ENCODE measurements at places on chromosomes 3 and 15.

GRCh38 chr3:51380601-51381332 lies 4.3 kb upstream of the MANF start:
- no peak for DNase-seq

DNA sequence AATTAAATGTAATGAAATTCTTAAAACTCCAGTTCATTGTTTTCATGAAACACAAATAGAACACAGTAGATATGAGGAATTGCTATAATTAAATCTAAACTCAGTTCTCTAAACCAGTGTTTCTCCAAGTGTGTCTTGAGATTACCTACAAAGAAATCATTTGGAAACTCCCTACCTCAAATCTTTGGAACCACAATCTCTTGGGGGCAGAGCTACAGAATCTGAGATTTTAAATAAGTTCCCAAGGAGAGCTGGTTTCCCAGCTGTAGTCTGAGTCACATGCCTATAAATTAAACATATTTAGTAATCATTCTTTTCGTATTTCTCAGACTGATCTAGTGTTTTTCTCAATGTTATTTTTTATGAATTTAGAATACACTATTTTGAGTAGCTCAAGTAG lies 17.0 kb upstream of the ACTC1 start:
- DNase-seq = no peak

DNA sequence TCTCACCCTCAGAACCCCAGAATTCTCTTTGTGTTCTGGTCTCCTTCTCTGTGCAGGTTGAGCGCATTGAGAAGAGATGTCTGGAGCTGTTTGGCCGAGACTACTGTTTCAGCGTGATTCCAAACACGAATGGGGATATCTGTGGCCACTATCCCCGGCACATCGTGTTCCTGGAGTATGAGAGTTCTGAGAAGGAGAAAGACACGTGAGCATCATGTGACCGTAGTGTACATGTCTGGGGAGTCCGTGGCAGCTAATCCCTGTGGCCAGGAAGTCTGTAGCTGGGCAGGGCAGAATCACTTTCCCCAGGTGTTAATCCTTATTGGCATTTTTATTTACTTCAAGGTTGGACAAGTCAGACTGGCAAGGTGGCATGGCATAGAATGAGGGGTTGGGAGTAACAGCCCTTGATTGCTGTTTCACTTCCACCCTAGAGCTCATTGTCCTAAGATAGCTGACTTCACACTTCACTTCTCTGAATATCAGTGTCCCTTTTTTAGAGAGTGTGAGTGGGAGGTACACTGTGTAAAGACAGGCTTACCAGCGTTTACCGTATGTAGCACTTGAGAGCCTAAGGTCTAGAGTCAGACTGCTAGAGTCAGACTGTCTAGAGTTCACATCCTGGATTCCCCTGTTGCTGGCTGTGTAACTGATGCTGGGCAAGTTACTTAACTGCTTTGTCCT lies 4.4 kb downstream of the MTMR14 start:
- DNase-seq = no peak

DNA sequence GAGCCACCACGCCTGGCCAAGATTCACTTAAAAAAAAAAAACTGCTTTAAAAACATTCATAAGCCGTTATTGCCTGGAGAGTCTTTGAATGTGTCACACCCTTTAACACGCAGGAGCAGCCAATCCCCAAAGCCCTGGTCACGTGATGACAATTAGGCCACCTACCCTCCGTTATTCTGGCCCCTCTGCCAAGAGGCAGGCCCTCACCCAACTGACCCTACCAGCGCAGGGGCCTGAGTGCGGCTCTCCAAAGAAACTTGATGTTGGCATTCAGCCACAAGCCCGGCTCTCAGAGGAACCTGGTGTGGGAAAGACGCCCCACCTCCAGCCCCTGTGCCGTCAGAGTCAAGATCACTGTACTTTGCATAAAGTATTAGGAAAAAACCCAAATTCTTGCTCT lies 11.6 kb upstream of the MUC4 start:
- no peak for DNase-seq

GRCh38 chr3:3200632-3201212 lies 21.2 kb upstream of the CRBN start:
- peak; percentile 38 for DNase-seq

DNA sequence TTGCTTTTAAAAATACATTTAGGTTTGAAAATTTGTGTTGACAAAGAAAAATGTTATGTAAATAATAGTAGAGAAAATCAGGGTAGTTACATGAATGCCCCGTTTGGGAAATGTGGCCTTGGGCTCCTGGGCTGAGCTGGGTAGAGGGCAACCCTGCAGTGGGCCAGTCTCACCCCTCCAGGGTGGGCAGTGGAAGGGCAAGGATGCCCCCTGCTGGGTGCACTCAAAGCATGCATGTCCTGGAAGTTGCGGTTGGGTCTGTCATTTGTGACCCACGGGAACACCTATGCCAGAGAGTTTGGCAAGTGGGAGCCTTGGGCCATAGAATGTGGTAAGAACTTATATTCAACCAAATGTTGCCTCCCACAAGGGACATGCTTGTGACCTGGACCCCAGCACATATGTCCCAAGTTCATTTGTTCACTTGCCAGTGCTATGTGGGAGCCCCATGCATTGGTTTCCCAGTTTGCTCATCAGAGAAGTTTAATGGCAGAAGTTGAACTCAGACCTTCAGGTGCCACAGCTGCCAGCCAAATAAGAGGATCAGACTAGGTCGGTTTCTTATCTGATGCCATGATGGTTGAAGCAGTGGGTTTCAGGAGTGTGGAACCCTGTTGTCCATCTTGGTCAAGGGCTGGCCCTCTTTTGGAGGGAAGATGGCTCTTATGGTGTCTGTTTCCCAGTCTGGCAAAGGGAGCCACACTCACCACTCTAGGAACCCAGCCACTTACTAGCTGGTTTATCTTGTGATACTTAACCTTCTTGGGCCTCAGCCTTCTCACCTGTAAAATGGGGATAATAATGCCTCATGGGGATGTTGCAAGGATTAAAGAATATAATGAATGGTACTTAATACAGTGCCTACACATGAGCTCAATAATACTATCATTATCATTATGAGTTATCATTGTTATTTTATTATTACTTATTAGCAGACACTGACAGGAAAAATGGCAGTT lies 2.5 kb upstream of the PLCB2 start:
- peak; percentile 55 for DNase-seq

DNA sequence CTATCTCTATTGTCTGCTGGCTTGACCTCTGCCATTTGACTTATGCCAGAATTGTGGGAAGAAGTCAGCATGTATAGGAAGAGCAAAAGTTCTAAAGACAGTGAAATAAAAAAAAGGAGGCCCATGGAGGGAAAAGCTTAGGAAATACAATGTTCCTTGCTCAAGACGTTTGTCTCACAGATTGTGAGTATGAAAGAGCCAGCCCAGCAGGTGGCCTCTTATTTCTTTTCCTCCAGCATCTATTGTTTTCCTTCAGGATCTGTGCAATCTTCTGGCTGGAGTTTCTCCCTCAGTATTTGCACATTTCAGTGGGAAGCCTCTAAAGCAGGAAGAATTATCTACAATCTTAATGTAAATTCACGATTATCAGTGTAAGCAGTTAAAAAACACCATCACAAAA lies 43.7 kb downstream of the ZDHHC3 start:
- DNase-seq = no peak

DNA sequence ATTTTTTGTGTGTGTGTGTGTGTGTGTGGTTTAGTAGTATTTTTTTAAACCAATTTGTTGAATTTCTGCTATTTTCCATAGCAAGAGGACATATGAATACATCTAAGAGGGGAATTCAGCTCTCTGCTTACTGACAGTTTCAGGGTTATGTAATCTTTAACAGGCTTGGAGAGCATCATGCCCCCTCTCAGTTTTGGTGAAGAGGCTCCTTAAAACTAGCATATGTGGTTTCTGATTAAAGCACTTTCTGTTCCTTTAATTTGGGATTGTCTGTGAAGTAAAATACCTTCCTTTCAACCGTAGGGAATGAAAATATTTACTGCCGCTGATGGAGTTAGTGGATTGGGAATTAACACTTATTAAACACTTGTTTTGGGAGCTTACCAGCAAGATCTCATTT lies 19.4 kb upstream of the NFKBIZ start:
- no peak for DNase-seq

- DNase-seq = no peak
Observed at GRCh38 chr3:73215901-73216300, 154.4 kb downstream of the EBLN2 start.

DNA sequence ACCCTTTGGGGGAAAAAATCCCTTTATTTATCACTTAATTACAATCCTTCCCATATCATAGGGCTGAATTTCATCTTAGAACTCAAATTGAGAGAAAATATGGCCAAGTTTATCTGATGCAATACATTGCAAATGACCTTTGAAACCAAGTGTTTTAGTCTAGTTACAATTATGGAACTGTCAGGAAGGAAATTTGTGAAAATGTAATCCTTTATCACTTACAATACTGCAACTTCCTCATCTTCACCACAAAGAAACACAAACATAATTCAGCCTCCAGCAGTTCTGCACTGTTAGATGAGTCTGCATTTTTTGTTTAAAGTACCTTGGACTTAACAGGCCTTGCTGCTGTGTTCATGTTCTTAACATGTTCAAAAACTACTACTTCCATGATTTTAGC lies 4.6 kb downstream of the CCPG1 start:
- DNase-seq = no peak

DNA sequence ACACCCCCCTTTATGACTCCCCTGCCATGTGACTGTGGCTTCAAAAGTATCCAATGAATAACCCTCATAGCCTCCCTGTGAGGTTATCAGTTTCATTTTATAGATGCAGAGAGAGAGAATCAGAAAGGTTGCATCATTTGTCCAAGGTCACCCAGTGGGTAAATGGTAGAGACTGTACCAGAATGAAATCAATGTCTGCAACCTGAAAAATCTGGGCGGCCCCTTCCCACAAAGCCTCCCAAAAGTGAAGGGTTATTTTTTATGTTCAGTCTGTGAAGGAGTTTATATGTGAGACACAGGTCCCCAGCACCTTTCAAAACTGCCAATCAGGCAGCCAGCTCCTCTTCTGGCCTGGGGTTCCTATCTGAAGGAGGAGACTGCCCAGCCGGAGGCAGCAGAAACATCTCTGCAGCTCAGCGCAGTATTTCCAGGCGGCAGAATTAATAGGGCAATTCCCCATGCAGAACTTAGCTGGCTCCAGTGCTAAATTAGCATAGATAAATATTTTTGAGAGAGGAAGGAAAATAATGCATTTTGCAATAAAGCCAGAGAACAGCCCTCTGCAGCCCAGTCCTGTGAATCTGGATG lies 130.8 kb upstream of the PRR20G start:
- no peak for DNase-seq

DNA sequence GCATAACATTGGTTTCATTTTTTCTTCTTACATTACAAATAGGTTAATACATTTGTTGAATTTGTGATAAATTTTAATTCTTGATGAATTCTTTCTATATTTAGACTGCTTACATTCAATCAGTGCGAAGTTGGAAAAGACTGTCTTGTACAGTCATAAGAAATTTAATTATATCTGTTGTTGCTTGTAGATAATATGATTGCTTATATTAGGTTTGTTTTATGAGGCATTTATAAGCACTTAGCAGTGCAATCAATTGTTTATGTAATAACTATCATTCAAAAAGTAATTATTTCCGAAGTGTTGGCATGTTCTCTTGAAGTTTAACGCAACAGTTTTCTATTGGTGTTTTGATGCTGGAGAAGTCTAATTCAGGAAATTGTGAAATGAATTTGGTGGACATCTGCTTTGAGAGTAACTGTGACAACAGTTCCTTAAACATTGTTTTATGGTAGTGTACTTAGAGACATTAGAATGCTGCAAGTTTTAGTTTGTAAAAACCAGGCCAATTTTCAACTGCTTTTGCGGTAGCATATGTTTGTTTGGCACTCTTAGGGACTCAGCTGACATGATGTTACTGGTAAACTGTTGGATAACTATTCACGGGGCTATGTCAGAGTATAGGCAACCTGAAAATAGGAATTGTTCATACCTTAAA lies 99.7 kb downstream of the NAALADL2 start:
- no peak for DNase-seq

DNA sequence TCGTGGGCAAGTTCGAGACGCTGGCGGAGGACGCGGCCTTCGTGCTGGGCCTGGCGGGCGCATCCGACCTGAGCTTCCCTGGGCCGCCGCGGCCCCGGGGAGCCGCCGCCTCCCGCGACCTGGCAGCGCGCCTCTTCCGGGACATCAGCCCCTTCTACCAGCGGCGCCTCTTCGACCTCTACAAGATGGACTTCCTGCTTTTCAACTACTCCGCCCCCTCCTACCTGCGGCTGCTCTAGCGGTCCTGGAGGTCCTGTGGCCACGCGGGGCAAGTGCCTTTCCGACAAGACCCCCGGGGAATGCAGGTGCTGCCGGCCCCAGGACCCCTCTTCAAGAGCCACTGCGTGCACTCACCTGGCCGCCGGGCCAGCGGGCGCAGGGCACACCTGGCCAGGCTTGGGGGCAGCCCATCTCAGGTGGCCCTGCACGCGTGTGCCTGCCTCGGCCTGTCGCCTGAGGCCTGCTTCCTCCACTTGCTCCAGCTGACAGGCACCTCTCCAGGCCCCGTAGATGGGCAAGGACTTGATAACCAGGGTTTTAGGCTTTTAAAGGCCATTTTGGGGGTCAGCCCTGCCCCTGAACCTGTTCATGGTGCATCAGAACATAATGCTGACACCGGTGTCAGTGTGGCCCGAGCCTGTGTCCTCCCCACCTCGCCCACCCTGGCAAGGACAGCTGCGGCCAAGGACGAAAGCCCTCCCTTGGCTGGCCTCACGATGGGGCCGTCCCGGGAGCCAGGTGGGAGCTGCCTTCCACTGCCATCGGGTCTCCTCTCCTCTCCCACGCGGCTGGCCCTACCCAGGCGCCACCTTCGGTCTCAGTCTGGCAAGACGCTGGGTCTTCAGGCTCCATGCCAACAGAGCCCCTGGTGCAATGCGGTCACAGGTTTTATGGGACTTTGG lies 16.1 kb downstream of the C3orf22 start:
- DNase-seq = peak; percentile 8

- DNase-seq = no peak
Observed at GRCh38 chr15:40064231-40064894, 25.4 kb upstream of the SRP14 start.

Data from progenitor cell of endocrine pancreas (in vitro differentiated cells).